ENCODE measurements at places on chromosomes 6 and 20.

- DNase-seq: no peak
Measured at GRCh38 chr6:69866351-69866769, at the start of gene COL19A1. COL19A1 (plus strand) TSS chr6:69866556; CDS start chr6:69879568, 13,012 bp downstream.

GRCh38 chr6:1091900-1092299, 220.0 kb upstream of the FOXQ1 start:
- no peak for DNase-seq

- DNase-seq: no peak
Measured at GRCh38 chr6:42369568-42369967, 82.2 kb downstream of the TRERF1 start.

DNA sequence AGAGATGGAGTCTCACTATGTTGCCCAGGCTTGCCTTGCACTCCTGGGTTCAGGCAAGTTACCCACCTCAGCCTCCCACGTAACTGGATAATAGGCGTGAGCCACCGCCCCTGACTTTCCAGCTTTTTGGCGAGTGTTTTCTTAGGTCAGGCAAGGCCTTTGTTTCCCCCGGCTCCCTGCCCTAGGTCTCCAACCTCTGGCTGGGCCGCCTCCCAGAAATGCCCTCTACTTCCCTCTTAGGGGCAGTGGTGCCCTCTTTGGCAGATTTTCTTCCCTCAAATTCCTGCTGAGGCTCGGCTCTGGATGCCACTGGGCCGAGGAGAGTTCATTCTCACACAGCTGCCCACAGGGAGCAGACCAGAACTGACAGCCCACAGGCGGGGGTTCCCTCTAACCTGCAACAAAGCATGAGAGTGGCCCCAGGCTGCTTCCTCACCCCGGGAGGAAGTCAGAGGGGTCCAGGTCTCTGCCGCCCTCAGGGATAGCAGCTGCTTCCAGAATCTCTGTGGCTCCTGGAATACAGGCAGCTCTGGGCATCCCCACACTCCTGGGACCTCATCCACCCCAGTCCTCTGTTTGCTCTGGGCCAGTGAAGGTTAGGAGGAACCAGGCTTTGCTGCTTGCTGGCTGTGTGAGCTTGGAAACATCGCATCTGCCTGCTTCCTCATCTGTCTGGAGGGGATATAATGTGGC, 56.5 kb downstream of the TCP11 start:
- DNase-seq: no peak

DNA sequence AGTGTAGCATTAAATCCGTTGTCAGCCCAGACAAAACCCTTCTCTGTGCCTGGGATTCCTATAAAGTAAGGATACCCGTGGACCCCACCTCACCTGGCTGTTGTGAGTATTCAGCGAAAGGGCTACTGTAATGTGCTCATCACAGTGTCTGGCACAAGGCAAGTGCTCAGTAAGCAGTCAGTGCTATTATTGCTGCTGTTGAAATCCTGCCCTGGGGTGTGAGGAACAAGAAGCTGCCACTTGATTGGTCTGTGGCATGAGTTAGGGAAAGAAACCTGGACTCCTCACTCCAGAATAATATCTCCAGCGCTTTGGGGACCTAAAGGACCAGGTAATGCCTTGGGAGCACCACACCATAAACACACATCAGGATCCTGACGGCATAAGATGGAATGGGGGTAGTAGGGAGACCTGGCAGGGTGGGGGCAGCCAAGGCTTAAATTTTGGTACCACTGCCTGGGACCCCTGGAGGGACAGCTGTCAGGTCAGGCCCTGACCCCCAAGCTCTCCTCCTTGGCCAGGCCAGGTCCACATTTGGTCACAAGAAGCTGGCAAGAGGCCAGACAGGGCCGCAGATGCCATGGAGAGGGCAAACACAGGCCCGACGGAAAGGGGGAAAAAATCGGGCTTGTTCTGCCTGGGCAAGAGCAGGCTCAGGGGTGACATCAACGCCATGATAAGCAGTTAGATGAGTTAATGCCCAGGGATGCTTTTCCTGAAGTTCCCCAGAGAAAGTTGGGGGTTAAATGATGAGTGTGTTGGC, 66.5 kb downstream of the MRPL14 start:
- DNase-seq: no peak

- DNase-seq: no peak
Measured at GRCh38 chr6:2127484-2127911, 117.9 kb downstream of the GMDS start.

GRCh38 chr6:135063926-135064325, 9.3 kb upstream of the HBS1L start:
- DNase-seq: no peak

DNA sequence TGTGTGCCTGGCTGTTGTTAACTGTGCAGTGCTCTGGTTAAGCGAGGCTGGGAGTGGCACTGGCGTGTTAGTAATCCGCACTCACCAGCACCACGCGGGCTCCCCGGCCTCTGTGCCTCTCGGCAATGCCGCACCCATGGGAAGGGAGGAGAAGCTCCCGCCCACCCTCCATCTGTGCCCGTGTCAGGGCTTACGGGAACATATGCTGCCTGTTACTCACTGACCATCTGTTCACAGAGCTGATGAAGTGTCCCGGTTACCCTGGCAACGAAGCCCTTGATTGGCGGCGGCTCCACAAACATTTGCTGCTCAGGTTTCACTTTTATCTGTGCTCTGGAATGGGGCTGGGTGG, 114.7 kb downstream of the PSMB1 start:
- DNase-seq: no peak

GRCh38 chr6:9412951-9413559, 977.7 kb upstream of the SLC35B3 start:
- DNase-seq: no peak
